Activated T-helper 1 cell treated with anti-CD3 and anti-CD28 coated beads, Interleukin-12 subunit alpha, Interleukin-12 subunit beta, Interleukin-2, Interleukin-4 antibody, amounts not matched to agents 30 ng/mL and 10 ng/mL and 1 ng/mL, durations not matched to agents 14 hours and 24 hours and 36 hours (primary cell): ENCODE measurements at places on chromosomes 7 and 10.
A peak's percentile ranks its signal among the peaks of the same experiment; 100 is the strongest.

GRCh38 chr7:1255080-1255816 is 22.6 kb downstream of the UNCX start:
- H3K27ac ChIP-seq, result no peak overlapping the region
- no peaks in the 10 kb centered on the region for H3K36me3 ChIP-seq

DNA sequence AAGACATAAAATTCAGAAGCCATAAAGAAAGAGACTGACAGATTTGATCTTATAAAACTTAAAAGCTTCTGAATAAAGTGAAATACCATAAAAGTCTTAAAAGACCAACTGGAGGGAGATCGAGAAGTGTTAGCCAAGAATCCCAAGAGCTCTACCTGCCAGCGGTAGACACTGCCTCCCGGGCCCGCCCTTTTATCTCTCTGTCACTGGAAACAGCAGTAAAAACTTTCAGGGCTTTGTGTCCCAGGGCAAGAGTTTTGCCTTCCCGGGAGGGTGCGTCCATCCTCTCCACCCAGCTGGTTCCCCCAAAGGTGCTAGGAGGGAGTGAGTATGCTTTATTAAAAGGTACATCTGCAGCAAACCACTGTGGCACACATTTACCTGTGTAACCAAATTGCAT is 5.8 kb downstream of the PLA2G12B start:
- no peak overlapping the region for H3K4me3 ChIP-seq
- no peak overlapping the region for H3K27ac ChIP-seq
- no peaks in the 10 kb centered on the region for H3K4me1 ChIP-seq
- no peak for DNase-seq
- H3K27me3 ChIP-seq, result peaks cover 13% of the 10 kb centered on the region

DNA sequence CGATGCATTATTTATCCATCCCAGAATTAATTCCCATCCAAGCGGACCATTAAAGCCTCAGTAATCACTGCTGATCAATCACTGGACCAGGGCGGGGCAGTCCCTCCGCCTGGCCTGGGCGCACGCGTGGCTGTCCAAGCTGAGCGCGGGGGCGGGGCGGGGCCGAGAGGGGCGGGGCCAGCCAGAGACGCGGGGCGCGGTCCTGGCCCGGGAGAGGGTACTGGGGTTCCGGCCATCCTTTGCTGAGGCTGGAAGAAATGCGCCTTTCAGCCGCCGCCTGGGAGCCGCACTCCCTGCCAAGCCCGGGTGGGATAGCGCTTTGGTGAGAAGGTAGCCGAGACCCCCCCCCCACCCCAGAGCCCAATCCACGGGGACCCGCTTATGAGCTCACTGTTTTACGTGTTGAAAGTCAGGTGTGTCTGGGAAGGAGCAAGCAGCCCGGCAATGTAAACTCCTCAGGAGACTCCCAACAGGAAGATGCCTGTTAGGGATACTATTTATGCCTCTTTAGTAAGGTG is at the start of gene ARHGAP22:
ARHGAP22 (minus strand) TSS at position 83 of the 518 bp plus-strand sequence. CDS start 277 bp downstream, outside the sequence.
- no peaks in the 10 kb centered on the region for H3K4me1 ChIP-seq
- DNase-seq, result no peak
- no peak within 1 kb of the TSS for H3K4me3 ChIP-seq
- H3K27ac ChIP-seq, result no peak within 1 kb of the TSS

- H3K4me3 ChIP-seq, result no peak overlapping the region
- no peaks in the 10 kb centered on the region for H3K4me1 ChIP-seq
- H3K27ac ChIP-seq, result no peak overlapping the region
- H3K36me3 ChIP-seq, result no peaks in the 10 kb centered on the region
- H3K27me3 ChIP-seq, result no peaks in the 10 kb centered on the region
Measured at GRCh38 chr7:15503603-15504290, 58.1 kb downstream of the AGMO start.

- H3K4me3 ChIP-seq, result peak overlapping the region; percentile 51
- peak overlapping the region; percentile 84 for H3K27ac ChIP-seq
- H3K4me1 ChIP-seq, result peaks cover 19% of the 10 kb centered on the region
- H3K27me3 ChIP-seq, result peaks cover 51% of the 10 kb centered on the region
- H3K36me3 ChIP-seq, result no peaks in the 10 kb centered on the region
Measured at GRCh38 chr7:100397315-100398081, 24.2 kb downstream of the PILRA start.

DNA sequence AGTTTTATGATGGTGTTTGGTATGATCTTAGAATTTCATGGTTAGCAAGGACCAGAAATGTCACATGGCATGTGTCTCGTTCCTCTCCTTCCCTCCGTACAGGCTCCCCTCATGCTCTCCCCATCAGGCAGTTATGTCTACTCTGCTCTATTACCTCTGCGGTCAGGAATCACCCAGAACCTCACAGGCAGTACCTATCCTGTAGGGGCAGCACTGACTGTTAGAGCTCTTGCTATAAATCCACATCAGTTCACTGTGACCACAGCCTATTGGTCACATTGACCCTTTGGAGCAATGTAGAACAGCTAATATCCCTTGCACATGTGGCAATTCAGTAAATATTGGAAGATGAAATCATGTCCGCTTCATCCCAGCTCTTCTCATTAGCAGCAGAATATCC is 151.8 kb downstream of the WNT2 start:
- no peak for DNase-seq
- H3K36me3 ChIP-seq, result no peaks in the 10 kb centered on the region
- H3K27me3 ChIP-seq, result peaks cover 2% of the 10 kb centered on the region
- H3K4me3 ChIP-seq, result no peak overlapping the region
- no peak overlapping the region for H3K27ac ChIP-seq

GRCh38 chr7:32515890-32516550 is 20.7 kb downstream of the AVL9 start:
- no peaks in the 10 kb centered on the region for H3K27me3 ChIP-seq
- no peak for DNase-seq
- peaks cover 38% of the 10 kb centered on the region for H3K36me3 ChIP-seq
- peak overlapping the region; percentile 21 for H3K27ac ChIP-seq
- peaks cover 42% of the 10 kb centered on the region for H3K4me1 ChIP-seq
- no peak overlapping the region for H3K4me3 ChIP-seq

- H3K36me3 ChIP-seq, result no peaks in the 10 kb centered on the region
- H3K4me3 ChIP-seq, result no peak overlapping the region
- H3K4me1 ChIP-seq, result no peaks in the 10 kb centered on the region
Measured at GRCh38 chr7:95682913-95683312, 86.6 kb upstream of the PDK4 start.

DNA sequence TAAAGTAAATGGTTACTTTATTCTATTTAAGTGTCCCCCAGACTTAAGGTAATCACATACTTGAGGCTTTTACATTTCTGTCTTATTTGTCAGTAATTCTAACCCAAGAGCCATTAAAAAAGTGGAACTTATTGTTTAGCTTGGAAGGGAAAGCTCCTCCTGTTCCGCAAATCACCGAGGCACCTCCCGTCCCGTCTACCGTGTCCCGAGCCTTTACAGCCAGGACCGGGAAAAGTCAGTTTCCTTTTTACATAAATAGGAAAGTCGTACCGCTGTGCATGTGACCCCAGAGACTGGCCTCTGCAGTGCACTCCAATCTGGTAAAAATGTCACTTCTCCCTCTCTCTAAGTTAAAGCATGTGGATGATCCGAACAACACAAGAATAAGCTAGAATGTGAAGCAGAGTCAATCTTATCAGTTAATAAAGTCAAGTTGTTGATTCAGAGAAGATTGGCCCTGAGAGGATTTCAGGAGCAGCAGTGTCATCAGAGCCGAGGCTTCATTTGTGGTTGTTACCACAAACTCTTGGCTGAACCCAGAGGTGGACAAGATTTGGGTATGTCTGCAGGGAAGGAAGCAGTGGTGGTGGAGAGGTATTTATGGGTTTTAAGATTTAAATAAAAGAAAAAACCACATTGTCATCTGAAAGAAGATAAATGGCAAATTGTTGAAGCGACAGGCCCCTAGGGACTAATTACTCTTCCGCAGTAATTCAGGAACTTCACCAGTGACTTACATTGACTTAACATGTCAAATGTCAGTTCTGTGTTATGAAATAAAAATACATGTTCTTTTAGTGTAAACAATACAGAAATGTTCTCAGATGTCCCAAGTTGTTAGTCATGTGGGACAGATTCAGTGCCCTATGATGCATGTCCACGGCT is 316.6 kb upstream of the ZNF32 start:
- peaks cover 16% of the 10 kb centered on the region for H3K27me3 ChIP-seq
- H3K4me1 ChIP-seq, result no peaks in the 10 kb centered on the region
- no peak overlapping the region for H3K27ac ChIP-seq

DNA sequence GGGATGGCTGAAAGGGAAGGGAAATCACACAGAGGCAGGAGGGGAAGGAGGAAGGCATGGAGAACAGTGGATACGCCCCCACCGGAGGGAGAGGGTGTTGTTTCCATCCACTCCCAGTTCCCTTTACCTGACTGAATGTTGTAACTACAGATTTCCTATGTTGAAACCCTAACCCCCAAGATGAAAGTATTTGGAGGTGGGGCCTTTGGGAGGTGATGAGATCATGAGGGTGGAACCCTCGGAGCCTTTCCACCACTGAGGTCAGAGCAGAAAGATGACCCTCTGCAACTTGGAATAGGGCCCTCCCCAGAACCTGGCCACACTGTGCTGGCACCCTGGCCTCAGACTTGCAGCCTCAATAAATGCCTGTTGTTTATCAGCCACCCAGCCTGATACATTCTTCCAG is 48.6 kb upstream of the CNPY1 start:
- H3K27ac ChIP-seq, result no peak overlapping the region
- no peak overlapping the region for H3K4me3 ChIP-seq
- H3K36me3 ChIP-seq, result no peaks in the 10 kb centered on the region
- peaks cover 16% of the 10 kb centered on the region for H3K27me3 ChIP-seq
- DNase-seq, result no peak

GRCh38 chr10:86248062-86248461 is 118.5 kb downstream of the GRID1 start:
- H3K4me3 ChIP-seq, result no peak overlapping the region
- no peaks in the 10 kb centered on the region for H3K4me1 ChIP-seq
- H3K36me3 ChIP-seq, result no peaks in the 10 kb centered on the region
- peaks cover 5% of the 10 kb centered on the region for H3K27me3 ChIP-seq

DNA sequence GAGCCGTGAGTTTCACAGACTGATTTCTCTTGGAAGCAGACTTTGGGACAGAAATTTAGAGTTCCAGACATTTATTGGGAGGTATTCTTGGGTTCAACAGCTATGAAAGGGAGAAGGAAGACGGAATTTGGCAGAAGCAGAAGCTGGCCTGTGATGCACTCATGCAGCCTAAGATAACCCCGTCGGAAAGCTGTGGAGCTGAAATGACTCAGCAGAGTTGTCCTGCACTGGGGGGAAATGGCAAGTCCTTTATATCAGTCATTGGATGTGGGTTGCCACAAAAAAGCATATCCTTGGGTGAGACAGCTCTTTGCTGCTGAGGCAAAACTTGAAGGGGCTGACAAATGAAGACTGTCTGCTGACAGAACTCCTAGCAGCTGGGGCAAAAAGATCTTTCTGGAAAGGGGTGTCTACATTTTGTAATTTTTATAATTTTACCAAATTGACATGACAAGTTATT is 11.5 kb upstream of the MICU1 start:
- DNase-seq, result peak; percentile 42
- H3K4me3 ChIP-seq, result no peak overlapping the region
- H3K4me1 ChIP-seq, result peaks cover 12% of the 10 kb centered on the region
- H3K27ac ChIP-seq, result peak overlapping the region; percentile 74
- no peaks in the 10 kb centered on the region for H3K36me3 ChIP-seq
- peaks cover 10% of the 10 kb centered on the region for H3K27me3 ChIP-seq

DNA sequence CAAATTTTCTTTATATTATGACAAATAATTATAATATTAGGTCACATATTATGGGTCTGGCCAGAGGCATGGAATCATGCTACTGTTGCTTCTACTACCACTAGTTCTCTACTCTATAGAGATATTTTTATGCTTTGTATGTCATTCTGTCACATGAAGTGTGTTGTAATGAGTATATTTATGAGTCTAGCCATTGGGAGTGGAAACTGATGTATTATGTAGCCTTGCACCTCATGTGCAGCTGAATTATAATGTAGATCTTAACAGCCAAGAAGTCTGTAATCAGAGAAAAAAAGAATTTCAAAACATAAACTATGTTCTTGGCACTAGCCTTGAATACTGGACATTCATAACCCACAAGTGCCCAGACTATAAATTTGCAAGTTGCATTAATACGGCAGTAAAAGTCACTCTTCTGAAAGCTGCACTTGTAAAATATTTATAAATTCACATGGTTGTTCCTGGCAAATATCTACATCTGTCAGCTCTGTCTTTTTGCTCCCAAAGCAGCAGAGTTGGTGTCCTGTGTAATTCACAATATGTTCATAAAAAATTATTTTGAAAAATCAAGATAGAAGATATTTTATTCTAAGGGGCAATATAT is 48.6 kb upstream of the SKAP2 start:
- H3K36me3 ChIP-seq, result no peaks in the 10 kb centered on the region
- H3K27ac ChIP-seq, result no peak overlapping the region
- H3K4me1 ChIP-seq, result no peaks in the 10 kb centered on the region
- DNase-seq, result no peak
